Activated T-cell treated with anti-CD3 and anti-CD28 coated beads for 4 hours (primary cell): ENCODE measurements at places on chromosomes 7 and 10.

- no peak for DNase-seq
These were observed 48.6 kb downstream of the DGKI start for GRCh38 chr7:137798073-137798763.

GRCh38 chr7:81714306-81714705 lies 55.5 kb downstream of the HGF start:
- DNase-seq = no peak

- no peak for DNase-seq
These were observed 141.0 kb downstream of the AOAH start for GRCh38 chr7:36583318-36583717.

- no peak for DNase-seq
These were observed 52.4 kb upstream of the DLX6 start for GRCh38 chr7:96952974-96953391.

- no peak for DNase-seq
These were observed 61.2 kb downstream of the OAT start for GRCh38 chr10:124357561-124357885.

DNA sequence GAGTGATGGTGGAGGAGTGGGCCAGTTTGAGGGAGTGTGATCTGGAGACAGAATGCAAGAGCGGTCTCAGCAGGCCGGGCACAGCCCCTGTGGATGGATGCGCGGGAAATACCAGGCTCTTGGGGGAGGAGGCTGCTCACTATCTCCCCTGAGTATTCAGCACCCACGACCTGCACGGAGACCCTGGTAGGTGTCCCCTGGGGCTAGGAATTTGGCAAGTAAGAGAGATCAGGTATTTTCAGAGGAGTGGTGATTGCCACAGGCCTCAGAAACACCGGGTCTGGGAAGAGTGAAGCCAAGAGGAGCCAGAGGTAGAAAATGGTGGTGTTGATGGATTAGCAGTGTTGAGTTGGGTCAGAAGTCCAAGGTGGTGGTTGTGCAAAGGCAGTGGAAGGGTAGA lies 426.3 kb downstream of the PAXIP1 start:
- DNase-seq = no peak

- no peak for DNase-seq
These were observed 174.6 kb upstream of the ITGB1 start for GRCh38 chr10:33132626-33133025.

GRCh38 chr7:114527589-114527988 lies 113.0 kb downstream of the FOXP2 start:
- no peak for DNase-seq

DNA sequence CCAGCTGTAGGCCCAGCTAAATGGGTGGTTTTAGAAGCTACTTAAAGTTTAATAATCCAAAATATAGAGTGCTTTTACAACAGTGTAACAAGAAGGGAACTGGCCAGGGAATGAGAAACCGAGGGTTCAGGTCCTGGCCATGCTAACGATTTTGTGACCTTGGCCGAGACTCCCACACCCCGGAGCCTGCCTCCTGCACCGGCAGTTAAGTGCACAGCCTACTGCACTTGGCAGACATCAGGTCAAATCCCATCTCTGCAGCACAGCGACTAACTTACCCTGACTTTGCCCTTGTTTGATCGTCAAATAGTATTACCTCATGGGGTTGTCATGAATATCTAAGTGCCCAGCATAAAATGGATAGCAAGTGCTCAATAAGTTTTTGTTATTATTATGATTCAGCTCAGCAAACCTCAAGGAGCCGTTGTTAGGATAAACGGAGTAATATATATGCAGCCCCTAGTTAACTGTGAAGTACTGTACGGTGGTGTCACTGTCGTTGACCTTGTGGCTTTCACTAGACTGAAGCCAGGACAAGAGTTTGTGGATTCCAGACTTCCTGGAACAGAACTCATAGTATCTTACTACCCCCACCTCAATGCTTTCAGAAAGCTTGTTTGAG lies 35.5 kb downstream of the LYZL1 start:
- DNase-seq = no peak

- DNase-seq = no peak
These were observed 18.7 kb upstream of the CD36 start for GRCh38 chr7:80619741-80620140.

DNA sequence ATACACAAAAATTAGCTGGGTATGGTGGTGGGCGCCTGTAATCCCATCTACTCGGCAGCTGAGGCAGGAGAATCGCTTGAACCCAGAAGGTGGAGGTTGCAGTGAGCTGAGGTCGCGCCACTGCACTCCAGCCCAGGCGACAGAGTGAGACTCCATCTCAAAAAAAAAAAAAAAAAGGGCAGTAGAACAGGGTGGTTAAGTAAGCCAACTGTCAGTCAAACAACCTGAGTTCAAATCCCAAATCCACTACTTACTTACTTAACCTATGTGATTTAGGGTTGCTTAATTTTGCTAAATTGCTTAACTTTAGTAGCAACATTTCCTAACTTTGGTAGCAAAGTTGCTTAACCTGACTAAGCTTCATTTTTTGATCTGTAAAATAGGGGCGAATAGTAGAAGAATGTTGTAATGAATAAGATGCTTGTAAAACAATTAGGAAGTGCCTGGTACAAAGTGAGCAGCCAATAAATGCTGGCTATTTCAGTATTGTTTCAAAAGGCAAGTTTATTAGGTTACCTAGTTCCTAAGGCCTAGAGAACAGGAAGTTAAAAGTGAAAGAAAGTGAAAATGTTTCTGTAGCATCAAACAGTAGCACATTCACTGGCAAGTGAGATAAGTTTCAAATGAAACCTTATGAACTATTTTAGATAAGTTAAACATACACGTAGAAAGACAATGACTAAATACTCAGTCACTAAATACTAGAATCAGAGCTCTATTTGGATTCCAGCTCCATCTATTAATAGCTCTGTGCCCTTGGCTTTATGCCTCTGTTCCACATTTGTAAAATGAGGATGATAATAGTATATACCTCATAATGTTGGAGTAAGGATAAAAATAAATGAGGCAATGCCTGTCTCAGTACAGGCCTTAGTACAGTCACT lies 64.3 kb downstream of the HOXA1 start:
- DNase-seq = no peak

DNA sequence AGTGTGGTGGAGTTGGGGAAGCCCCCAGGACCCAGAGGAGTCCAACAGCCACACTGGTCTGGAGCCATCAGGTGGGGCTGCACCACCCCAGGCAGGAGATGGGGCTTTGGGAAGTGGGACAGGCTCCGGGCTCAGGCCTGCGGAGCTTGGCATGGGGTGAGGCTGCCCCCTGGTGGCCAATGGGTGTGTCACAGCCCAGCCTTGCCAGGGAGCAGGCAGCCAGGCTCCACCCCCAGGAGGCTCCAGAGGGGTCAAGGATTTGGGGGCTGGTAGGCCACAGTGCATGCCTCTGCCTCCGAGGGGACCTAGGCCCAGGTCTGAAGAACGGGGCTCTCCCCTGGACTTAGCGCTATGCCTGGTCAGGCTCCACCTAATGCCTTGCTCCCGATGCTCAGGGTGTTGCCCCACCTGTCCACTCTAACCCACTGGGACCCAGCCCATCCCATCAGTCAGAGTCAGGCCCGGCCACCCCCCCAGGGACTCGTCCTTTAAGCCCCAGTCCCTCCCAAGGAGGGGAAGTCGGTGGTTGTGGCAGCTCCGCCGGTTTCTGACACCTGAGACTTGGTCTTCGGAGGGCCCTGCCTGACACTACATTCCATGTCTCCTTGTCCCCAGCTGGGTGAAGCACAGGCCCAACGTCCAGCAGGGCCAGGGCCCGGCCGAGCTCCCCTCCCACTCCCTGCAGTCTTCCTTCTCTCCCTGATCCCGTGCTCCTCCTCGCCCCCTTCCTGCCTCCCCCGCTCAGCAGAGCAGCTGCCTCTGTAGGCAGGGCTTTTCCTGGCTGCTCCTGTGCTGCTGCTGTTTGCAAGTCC lies 11.3 kb upstream of the SAMD8 start:
- peak; percentile 73 for DNase-seq

GRCh38 chr7:23285657-23286646 lies 13.2 kb upstream of the MALSU1 start:
- DNase-seq = no peak

DNA sequence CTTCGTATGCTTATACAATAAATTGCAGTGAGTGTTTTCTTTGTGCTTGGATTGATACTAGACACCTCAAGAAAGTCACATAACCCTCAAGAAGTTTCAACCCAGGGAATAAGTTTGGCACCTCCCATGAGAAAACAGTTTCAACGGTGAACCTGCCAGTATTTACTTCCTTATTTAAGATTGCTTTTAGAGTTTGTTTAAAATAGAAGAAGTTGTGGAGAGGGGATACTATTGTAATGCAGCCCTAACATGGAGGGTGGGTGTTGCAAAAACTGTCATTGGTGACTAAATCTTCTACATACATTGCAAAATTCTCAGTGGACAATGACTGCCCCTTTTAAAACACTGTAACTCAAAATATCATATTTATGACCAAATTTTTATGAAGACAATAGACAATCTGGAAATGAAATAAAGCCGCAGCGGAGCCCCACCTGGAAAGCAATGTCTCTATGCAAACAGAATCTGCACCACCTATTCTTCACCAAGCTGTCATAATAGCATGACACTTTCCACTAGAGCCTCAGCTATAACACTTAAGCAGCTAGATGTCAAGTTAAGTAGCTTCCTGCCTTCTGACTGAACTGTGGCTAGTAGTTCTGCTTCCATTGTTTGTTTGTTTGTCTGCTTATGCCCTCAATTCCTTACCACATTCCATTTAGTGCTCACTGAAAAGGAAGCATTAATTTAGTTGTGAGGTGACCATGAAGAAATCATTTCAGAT lies 98.2 kb downstream of the MDFIC start:
- DNase-seq = no peak

DNA sequence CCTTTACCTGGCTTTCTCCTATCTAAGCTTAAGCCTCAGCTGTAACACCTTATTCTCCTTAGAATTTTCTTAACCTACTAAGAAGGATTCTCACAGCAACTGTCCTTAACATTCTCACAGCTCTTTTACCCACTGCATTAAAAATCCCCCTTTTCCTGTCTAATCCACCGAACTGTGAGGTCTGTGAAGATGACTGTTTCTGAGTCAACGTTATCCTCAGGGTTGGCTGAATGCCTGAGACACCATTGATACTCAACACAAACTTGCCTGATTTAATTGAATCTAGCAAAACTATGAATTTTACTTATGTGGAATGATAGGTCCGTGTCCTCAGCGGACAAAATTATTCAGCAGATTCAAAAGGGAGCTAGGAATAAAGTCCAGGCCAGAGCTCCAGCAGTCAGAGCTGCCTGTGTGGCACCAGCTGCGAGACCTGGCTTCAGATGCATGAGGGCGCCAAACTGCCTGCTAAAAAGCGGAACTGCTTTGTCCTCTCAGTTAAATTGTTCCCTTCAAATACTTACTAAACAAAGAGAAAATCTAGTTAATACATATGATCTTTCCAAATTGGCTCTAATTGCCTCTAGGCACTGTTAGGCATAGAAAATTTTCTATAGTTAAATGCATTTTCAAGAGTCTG lies 33.4 kb upstream of the VWDE start:
- DNase-seq = no peak

DNA sequence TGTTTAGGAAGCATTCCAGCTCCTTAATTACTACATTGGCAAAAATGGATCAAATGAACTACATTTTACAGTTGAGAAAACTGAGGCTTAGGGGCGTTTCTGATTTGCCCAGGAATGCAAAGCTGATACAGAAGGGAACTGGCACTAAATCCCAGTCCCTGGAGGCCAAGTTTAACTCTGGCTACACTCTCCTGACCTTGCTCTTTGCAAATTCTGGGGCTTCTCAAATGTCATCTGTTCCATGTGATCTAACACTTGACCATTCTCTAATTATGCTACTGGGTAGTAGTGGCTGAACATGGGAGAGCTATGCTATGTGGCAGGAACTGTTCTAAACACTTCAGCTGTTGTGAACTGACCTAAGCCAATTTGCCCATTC lies 11.3 kb upstream of the HABP2 start:
- no peak for DNase-seq

- DNase-seq = no peak
These were observed at the start of gene ABCB4 for GRCh38 chr7:87475359-87476178. ABCB4 (minus strand) TSS chr7:87475680; CDS start chr7:87475465, 215 bp downstream.

DNA sequence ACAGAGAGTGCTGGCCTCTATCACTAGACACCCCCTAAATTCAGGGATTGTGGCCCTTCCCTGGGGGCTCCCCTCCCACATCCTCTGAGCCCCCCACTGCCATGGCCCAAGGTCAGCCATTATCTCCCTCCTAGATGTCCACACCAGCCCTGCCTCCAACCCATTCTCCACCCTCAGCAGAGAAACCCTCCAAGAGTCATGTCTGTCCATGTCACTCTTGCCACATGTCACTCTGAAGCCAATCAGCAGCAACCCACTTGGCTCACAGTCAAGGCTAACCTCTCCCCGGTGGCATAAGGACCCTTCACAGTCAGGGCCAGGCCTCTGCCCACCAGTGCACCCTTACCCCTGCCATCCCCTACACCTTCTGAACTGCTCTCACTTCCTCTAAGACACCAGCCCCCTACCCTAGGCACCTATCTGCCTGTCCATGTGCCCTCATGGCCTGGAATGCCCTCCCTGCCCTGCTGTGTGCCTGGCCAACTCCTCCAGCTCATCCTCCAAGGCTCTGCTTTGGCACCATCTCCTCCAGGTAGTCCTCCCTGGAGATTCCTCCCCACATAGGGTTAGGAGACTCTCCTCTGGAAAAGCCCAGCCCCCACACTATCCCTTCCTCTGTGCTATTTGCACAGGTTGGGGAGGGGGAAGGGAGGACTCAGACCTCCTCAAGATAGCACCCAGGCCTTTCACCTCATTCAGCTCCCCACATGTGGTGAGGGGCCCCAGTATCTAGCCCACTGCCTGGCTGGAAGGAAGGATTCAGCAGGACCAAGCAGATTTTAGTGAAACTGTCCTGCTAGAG lies 83.7 kb downstream of the GRID1 start:
- DNase-seq = no peak

GRCh38 chr7:26202019-26202990 lies 760 bp downstream of the CBX3 start:
- DNase-seq = peak; percentile 58

GRCh38 chr7:154997840-154998370 lies 5.0 kb downstream of the PAXIP1 start:
- no peak for DNase-seq

- no peak for DNase-seq
These were observed 27.3 kb downstream of the POU6F2 start for GRCh38 chr7:39005036-39005435.

DNA sequence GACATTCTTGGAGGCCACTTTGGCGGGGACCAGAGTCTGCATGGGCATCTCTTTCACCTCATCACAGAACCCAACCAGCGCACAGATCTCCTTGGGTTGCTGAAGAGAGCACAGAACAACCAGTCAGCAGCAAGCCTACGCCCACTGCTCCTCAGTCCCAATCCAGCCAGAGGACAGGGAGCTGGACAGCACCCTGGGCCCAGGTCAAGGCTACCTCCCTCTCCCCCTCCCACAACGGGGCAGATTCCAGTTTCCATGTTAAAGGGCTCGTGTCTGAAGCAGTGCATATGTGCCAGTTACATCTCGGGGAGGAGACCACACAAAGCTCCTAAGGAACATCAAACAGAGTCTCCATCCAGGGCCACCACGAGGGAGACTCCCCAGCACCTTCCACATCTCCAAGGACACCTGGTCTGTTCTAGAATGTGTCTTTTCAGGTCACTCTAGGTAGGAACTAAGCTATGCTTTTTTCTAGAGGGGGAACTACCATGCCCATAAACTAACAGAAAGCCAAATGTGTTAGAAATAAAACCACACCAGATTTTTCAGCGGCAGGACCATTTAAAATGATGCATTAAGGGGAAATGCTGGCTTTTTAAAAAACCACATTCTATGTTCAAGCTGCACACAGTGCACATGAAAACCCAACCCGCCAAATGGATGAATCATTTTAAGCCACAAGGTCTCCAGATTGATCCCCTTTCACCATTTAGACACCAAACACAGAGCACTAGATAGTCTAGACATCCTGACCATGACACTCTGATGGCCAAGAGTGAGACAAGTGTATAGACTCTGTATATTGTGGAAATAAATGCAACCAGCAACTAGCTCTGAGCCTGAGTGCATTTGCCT lies 28.9 kb downstream of the PSAP start:
- no peak for DNase-seq
